Lung (tissue), 17 donors: ENCODE measurements at places on chromosomes 11 and 22. TPM values are rescaled to one million over a fixed set of nuclear protein-coding genes. Genes with fewer than 3 reads are reported as not detected.

The SHANK2 gene
- 42.7 TPM for total RNA-seq

The RFPL2 gene
- not detected for total RNA-seq

The SLC5A1 gene
- 3.5 TPM for total RNA-seq

The OR52I1 gene
- total RNA-seq, result not detected

The KCNQ1OT1 gene
- total RNA-seq, result 14.5 TPM

The PHLDA2 gene
- total RNA-seq, result 22.0 TPM

The FGF3 gene
- total RNA-seq, result not detected

The LIF gene
- total RNA-seq, result 5.1 TPM

The KCTD21 gene
- total RNA-seq, result 8.9 TPM

The SCO2 gene
- 9.1 TPM for total RNA-seq

The EHBP1L1 gene
- 154 TPM for total RNA-seq

The GPR83 gene
- total RNA-seq, result 0.06 TPM

The SLC22A12 gene
- not detected for total RNA-seq

The MS4A14 gene
- total RNA-seq, result 4.4 TPM

The GRAP2 gene
- total RNA-seq, result 6.9 TPM

The PRG2 gene
- total RNA-seq, result 0.71 TPM

The RBMXL2 gene
- total RNA-seq, result 0.09 TPM

The PATE2 gene
- not detected for total RNA-seq

The MMP20 gene
- not detected for total RNA-seq

The RFPL3 gene
- total RNA-seq, result not detected

The B3GAT1 gene
- total RNA-seq, result 0.49 TPM

The CYP2D6 gene
- total RNA-seq, result 0.94 TPM

The GSTT2 gene
- total RNA-seq, result not detected

The TUB gene
- total RNA-seq, result 23.5 TPM

The ALKBH8 gene
- total RNA-seq, result 10.9 TPM

The RGL4 gene
- total RNA-seq, result 1.3 TPM

The MUS81 gene
- total RNA-seq, result 35.0 TPM

The MFNG gene
- 16.9 TPM for total RNA-seq

The NXPE2 gene
- 0.15 TPM for total RNA-seq

The STK33 gene
- total RNA-seq, result 26.5 TPM

The TRPC6 gene
- total RNA-seq, result 10.7 TPM

The INPP5J gene
- total RNA-seq, result 6.5 TPM

The BATF2 gene
- 2.9 TPM for total RNA-seq

The FJX1 gene
- 4.0 TPM for total RNA-seq

The PHF5A gene
- total RNA-seq, result 28.9 TPM

The RAC2 gene
- total RNA-seq, result 81.6 TPM

The DBX1 gene
- total RNA-seq, result not detected

The MYBPC3 gene
- total RNA-seq, result 1.1 TPM

The CECR2 gene
- total RNA-seq, result 14.5 TPM

The HPX gene
- 2.3 TPM for total RNA-seq

The SCUBE1 gene
- total RNA-seq, result 7.9 TPM

The RASGRP2 gene
- 20.0 TPM for total RNA-seq
